Stimulated activated CD8-positive, alpha-beta memory T cell treated with anti-CD3 and anti-CD28 coated beads, Interleukin-7, amount 100 ng/mL, for 1 hour (primary cell): ENCODE measurements at places on chromosomes 2 and 18.

DNA sequence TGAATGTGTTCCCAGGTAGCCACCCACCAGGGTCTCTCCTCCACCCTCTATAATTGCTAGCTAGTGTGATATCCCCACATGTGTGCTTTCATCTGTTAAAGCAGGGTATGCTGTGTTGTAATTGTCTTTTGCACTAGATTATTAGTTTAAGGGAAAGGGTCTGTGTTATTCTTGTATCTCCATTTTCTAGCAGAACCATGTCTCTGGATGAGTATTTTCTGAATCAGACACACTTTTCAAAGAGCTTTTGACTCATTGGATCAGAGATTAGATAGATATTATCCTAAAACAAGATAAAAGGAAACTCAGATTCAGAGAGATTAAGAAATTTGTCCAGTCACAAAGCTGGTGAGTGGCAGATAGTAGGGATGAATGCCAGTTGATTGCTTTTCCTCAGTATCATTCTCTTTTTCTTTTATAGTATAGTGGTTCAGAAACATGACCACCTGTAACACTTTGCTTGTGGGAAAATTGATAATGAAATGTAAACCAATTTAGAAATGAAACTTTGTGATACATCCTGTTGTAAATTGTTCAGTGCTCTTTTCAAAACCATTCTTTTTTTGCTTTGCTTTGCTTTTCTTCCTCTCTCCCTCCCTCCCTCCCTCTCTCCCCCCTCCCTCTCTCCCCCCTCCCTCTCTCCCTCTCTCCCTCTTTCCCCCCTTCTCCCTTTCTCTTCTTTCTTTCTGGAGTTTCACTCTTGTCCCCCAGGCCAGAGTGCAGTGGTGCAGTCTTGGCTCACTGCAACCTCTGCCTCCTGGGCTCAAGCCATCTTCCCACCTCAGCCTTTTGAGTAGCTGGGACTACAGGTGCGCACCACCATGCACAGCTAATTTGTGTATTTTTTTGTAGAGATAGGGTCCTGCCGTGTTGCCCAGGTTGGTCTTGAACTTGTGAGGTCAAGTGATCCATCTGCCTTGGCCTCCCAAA lies 7.4 kb downstream of the MIB1 start:
- no peak for DNase-seq

DNA sequence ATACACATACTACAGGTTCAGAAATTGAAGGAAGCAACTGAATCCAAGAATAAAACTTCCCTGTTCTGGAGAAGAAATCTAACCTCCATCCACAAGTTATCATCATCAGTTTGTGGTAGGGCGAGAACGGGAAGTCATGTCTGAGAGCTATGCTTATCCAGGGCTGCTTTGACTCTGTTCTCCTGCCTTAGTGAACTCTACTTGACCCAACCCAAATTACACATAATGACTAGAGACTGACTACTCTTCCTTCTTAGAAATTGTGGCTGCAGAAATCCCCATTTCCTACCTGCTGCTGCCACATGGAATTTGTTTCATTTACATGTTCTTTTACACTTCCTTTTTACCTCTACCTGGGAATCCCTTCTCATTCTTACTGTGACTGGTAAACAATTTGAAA lies 1102.6 kb upstream of the PIK3C3 start:
- DNase-seq: no peak

DNA sequence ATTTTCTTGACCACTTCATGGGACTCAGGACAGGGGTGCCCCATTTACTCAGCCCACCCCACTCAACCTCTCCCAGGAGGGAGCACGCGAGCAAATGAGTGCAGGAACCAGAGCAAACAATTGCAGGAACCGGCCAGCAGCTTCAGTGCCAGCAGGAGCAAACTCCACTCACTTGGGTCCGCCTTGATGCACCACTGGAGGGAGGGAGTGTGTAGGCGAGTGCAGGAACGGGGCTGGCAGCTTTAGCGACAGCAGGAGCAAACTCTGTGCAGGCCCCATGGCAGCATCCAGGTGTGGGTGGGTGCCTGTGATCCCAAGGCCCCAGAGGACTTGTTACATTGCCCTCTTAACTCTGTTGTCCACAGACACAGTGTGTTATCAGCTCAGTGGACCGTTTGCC lies 1667.3 kb upstream of the CELF4 start:
- DNase-seq: no peak

DNA sequence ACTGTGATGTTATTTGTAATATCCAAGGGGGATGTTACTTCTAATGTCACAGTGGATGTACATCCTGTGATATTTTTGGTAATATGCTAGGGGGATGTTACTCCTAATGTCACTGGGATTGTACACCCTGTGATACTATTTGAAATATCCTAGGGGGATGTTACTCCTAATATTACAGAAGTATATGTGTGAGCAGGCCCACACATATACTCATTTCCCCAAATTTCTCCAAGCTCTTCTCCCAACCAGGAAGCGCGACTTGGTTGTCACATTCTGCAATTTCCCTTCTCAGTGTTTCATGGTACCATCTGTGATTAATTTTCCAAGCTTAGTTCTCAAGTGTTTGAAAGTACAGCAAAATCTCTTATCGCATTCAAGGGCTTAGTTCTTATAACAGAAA lies 29.5 kb upstream of the CHN1 start:
- DNase-seq: no peak

- DNase-seq: no peak
These were observed 4.5 kb downstream of the B4GALT6 start for GRCh38 chr18:31679791-31680432.

DNA sequence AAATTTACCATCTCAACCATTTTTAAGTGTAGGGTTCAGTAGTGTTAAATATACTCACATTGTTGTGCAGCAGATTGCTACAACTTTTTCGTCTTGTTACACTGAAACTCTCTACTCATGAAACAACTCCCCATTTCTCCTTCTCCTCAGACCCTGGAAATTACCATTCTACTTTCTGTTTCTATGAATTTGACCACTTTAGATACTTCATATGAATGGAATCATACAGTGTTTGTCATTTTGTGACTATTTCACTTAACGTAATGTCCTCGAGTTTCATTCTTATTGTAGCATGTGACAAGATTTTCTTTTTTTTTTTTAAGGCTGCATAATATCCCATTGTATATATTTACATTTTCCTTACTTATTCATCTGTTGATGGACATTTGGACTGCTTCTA lies 203.8 kb downstream of the PLCL1 start:
- DNase-seq: no peak

DNA sequence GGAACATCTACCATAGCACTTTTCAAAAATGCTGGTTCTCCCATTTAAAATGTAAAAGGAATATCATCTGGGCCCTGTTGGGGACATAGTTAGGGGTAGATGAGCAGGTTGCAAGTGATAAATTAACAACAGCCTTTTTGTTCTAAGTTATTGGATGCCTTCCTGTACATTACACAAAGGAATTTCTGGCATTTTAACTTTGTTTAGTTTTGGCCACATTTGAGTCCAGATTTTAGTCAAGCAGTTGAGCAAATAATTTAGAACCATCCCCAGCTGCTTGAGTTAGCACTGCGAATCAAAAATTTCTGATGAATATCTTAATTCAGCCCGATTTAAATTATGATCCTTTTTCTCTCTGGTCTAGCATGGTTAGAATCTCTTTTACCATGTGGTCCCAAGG lies 124.4 kb downstream of the TTC27 start:
- no peak for DNase-seq

- no peak for DNase-seq
These were observed 11.4 kb downstream of the CTIF start for GRCh38 chr18:48550101-48550729.

DNA sequence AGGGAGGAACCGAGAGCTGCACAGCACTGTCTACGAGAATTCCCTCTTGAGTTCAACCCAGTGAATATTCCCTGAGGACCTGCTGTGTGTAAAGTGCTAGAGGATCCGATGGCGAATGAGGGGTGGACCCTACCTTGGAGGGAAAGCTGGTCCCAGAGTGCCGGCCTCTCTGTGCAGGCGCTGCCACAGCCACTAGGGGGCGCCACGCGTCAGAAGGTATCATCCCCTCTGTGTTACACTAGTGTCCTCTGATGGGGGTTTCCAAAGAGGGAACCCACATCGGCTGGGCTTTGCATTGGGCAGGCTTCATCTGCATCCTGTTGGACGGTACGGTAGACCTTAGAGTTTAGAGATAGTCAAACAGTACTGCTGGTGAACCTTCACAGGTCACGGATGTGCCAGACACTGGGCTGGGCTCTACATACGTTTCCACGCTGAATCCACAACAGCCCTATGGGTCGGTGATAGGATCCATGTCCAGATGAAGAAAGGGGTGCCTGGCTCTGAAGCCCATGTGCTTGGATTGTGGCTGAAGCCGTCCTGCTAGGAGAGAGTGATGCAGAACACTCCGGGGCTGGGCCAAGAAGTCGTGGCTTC lies 39.0 kb downstream of the COA5 start:
- peak; percentile 58 for DNase-seq

- no peak for DNase-seq
These were observed 225.4 kb upstream of the SIX3 start for GRCh38 chr2:44716131-44716530.

DNA sequence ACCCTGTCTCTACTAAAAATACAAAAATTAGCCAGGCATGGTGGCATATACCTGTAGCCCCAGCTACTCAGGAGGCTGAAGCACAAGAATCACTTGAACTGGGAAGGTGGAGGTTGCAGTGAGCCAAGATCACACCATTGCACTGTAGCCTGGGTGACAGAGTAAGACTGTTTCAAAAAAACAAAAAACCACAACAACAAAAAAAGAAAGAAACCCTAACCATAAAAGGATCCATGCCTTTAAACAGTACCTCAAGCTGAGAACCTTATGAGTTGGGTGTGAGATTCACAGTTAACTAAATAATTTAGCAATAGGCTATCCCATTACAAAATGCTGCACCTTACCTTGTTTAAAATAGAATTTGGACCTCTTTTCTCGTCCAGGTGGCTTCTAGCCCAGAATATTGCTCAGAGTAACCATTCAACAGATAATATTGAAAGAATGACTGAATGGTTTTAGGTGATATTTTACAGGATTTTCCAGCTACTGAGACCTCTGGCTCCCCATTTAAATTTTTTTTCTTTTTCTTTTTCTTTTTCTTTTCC lies 6.4 kb downstream of the DPYSL5 start:
- no peak for DNase-seq

GRCh38 chr18:39419315-39419714 lies 1853.7 kb upstream of the CELF4 start:
- no peak for DNase-seq

DNA sequence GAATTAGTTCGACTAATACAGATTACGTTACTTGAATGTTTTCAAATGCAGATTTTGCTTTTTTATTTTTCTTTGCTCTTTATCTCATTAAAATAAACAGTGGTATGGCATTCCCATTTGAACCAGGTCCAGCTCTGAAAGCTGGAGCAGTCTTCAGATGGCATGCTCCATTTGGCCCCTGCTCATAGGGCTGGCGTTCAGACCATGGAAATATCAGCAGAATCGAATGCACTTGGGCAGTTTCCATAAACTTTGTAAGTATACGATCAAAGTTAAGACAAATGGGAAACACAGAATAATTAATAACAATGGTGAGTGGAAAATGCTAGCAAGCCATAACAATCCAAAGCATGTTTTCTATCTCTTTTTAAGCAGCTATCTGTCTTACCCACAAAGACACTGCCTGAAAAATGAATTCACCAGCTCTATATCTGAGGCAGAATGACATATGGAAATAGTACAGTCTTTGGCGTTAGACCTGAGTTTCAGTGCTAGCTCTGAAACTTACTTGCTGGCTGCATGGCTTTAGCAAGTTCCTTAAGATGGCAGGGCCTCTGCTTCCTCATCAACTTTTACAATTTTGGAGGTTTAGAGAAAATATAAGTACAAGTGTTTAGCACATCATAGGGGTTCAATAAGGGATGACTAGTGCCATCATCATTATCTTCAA lies 131.6 kb downstream of the BCL2 start:
- DNase-seq: no peak

GRCh38 chr18:76844742-76845477 lies 22.6 kb downstream of the ZNF236 start:
- no peak for DNase-seq

DNA sequence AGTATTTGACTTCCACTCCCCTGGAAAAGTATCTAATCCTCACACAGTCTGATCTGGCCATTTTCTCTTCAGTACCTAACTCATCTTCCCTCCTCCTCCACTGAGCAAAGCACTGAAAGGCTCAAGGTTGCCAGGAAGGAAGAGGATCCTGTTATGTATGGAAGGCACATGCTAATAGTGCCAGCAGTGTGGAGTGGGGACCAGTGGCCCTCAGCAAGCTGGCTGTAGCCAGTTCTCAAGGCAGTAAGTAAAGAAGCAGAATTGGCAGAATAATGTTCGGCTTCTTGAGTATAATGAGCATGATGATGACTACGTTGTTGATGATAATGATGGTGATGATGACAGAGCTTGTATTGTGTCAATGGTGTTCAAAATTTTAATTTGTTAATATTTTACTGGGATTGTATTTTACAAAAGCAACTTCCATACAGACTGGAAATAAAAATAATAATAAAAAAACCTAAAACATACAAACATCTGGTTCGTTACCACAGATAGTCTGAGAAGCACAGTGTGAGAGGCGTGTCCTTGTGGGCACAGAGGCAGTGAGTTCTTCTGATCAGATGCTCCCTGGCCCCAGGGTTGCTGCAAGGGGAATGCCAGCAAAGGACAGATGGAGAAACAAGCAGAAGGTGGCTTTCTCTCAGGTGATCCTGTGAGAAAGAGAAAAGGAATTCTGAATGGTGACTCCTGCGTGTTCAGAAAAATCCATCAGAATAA lies 528.8 kb downstream of the CMPK2 start:
- no peak for DNase-seq

DNA sequence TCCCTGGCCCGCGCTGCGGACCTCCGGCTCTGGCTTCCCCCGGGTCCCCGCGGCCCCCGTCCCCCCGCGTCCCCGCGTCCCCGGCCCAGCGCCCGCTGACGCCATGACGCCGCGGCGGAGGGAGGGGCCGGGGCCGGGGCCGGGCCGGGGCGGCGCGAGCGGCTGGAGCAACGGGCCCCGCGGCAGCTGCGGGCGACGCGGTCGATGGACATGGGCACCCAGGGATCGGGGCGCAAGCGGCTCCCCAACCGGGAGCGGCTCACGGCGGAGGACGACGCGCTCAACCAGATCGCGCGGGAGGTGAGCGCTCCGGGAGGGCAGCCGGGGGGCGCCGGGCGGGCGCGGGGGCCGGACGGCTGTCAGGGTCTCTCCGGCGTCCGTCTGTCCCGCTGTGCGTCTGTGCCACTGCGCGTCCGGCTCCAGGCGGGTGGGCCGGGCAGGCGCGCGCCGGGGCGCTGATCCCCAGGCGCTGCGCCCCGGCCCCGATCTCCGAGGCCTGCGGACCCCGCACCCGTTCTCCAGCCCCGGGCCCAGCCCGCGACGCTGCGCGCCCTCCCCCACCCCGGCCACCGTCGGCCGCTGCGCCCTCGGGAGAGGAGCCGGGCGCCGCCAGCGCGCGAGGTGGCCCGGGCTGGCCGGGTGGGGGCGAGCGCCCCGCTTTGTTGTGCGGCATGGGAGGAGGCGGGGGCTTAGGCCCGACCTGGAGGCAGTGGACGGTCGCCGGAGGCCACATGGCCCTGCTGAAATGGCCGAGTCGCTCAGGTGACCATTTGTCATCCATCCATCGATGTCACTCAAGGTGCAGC lies at the start of gene LRRFIP1:
Gene LRRFIP1 (plus strand): TSS at position 147 of the 806 bp plus-strand sequence. CDS start 58 bp downstream, at position 205.
- no peak for DNase-seq

DNA sequence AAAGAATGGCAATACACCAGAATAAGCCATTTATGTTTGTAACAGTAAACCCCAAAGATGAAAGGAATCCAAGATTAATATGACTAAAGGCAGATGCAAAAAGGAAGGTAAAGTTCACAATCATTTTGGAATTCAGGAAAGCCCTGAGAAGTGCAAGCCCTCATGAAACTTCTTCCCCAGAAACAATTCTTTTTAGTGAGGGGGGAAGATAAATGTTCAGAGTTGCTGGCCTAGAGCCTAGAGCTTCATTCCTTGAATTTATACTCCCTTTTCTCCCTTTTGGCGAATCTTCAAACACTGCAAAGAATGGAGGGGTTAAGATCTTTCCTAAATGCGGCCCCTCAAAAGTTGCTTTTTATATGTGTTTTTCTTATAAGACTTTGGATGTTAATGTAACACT lies 368.8 kb downstream of the MEIS1 start:
- no peak for DNase-seq
